Activated CD4-positive, alpha-beta T cell treated with anti-CD3 and anti-CD28 coated beads, Interleukin-2, amount 10 ng/mL, durations not matched to agents 7 days and 5 days (primary cell): ENCODE measurements at places on chromosomes 4 and X. TPM values are rescaled to one million over a fixed set of nuclear protein-coding genes. Genes with fewer than 3 reads are reported as not detected.
A peak's percentile ranks its signal among the peaks of the same experiment; 100 is the strongest.

ZMAT1 gene
- 5.8 TPM for total RNA-seq

PCDH10 gene
- total RNA-seq: not detected

CXorf51A gene
- total RNA-seq: not detected

SPANXN3 gene
- total RNA-seq: not detected

- no peak for DNase-seq
Observed at GRCh38 chrX:2538031-2538757, 37.4 kb upstream of the DHRSX start.

DNA sequence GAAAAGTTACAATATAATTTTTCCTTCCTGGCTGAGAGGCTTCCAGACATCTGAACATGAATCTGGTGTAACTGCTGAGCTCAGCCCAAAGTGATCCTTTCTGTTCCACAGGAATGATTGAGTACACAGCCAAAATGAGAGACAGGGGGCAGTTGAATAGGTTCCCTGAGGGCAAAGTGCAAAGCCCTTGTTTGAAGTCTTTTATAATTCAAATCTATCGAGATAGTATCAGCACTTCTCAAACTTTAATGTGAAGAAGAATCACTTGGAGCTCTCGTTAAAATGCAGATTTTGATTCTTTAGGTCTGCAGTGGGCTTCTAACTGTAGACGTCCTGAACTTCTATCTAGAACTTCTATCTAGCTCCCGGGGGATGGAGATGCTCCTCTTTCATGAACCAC is 54.4 kb upstream of the BMP2K start:
- no peak for DNase-seq

DNA sequence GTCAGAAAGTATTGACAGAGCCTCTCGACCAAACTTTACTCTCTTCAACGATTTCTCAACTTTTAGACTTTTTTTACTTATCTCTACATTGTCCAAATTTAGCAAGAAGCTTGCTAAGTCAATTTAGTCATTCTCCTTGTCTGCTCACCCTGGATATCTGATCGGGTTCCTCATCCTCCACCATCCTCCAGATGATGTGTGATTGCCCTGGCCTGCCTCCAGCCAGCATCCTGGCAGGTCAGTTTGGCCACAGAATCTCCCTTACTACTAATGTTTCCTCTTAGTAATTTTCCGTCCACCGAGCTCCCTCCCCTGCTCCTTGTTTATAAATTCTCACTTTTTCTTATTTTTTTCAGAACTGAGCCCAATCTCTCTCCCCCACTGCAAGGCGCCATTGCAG is 167.9 kb upstream of the ZFP42 start:
- no peak for DNase-seq

DNA sequence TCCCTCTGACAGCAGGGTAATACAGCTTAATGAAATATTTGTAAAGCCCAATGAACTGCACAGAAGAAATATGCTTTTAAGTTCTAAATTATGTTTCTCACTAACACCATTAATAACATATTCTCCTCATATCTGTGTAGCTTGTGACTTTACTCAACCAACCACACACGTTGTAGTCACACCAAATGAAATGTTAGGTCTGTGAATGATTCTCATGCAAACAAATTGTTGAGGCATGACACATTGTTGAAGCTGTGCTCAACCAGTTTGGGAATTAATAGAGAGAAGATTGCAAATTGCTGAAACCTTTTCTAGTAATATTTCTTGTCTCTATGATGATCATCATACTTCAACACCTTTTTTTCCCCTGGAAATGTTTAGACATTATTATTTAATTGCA is 645.9 kb downstream of the PCDH7 start:
- DNase-seq: no peak

- DNase-seq: peak; percentile 28
Observed at GRCh38 chrX:101287402-101287801, 3.7 kb downstream of the TAF7L start.

DNA sequence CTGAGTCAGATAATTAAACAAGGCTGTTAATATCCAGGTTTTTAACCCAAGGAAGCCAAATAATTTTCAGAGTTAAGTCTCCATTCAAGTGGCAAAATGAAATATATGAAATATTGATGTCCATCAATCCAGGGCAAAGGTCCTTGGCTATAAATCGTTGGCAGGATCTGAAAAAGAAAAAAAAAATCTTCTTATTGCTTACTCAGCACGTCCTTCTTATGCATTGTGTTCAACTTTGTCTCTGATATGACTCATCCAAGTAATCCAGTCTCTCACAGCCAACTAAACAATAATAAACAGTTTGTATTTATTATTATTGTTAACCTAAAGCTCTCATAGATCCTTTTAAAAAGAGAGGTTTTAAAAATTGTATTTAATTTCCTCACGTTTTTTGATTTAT is 851.2 kb downstream of the ADGRL3 start:
- DNase-seq: no peak

GRCh38 chrX:135391734-135392133 is 30.0 kb upstream of the SMIM10L2A start:
- DNase-seq: no peak

DNA sequence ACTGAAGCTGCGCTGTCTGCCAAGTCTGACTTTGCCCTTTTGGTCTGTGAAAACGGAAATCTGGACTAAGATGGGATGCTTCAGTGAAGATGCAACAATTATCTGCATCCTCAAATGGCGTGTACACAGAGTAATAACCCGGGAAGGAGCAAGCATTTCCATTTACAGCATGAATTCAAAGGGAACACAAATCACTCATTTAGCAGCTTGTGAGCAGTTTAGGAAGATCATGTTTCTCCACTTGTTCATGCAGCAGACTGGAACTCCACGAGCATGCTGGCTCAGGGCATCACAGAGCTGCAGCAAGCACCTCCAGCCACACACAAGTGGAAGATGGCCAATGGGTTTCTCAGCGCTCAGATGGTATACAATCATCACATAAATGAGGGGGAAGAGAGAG is 175.5 kb downstream of the NLGN4X start:
- DNase-seq: no peak

DNA sequence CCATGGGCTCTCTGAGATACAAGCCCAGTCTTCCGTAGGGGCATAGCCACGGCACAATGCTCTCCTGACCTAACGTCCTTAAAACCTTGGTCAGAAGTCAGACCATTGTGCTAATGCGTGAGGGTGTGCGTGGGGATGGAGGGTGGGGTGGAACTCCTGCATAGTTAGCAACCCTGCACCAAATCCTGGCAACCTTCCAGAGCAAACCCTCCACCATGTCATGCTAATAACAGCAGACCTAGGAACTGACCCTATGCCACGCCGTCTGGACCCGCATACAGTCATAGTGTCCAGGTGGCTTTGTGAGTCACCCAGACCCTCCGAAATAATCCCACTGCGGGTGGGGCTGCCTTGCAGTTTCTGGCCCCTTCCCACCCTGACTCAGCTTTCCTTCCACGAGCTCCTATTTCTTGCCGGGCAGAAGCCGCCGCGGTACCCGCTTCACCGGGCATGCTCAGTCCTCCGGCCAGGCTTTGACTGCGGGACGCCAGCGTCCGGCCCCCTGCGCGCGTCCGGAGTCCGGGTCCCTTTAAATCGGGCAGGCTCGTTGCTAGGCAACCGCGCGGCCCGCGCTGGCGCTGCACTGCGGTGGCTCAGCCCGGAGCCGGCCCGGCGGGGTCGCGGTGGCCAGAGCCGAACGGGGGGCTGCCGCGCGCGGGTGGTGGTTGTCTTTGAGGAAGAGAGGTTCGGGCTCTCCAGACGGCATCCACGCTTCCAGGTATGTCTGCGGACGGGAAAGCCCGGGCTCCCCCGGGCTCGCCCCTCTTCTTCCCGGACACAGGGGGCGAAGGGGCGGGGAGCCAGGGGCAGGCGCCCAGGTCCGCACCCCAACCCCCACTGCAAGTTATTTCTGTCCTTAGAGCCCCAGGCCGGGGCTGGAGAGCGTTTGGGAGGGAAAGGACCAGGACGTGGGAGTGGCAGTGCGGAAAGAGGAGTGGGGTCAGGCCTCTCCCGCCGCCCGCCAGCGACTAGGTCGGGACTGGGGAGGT is at the start of gene CCDC160:
CCDC160 (plus strand) TSS at position 557 of the 989 bp plus-strand sequence. CDS start 7,619 bp downstream, outside the sequence.
- DNase-seq: peak; percentile 12

- no peak for DNase-seq
Observed at GRCh38 chr4:62528874-62529273, 1328.7 kb downstream of the ADGRL3 start.
